ENCODE measurements at places on chromosomes 5 and 9.

GRCh38 chr5:125298258-125298657, 551.8 kb upstream of the ZNF608 start:
- DNase-seq = no peak

- no peak for DNase-seq
Measured at GRCh38 chr9:73412874-73413273, 261.2 kb downstream of the ANXA1 start.

DNA sequence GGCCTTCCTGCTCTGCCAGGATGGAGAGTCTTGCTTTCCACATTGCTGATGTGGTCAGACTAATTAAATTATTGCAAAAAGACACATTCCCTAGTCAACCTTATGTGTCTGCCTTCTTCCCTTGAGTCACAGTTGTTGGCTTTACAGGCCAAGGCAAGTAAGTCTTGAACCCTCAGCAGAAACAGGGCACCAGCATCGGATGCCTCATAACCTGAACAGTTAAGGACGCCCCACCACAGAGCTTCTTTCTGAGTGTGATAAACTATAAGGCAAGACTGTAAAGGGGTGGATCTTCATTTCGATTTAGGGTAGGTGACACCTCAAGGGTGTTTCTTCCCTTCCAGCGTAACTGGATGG, 670 bp upstream of the KIF2A start:
- no peak for DNase-seq

DNA sequence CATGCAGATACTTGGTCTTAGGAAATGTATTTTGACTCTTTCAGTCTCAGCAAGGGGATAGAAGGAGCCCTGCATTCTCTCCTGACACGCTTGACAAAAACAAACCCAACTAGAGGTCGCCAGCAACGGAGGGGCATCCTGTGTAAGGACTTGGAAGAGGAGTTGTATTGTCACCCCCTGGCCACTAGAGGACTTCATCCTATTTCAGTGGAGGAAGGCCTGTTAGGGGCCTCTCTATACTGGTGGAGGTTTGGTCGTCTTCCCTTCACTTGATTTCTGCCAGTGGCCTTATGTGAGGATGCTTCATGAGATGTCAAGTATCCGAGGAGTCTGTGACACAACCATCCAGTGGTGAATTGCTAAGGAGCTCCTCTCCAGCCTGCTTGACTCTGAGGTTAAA, 122.8 kb upstream of the STC2 start:
- DNase-seq = no peak

GRCh38 chr5:75363111-75363510, 26.1 kb downstream of the HMGCR start:
- no peak for DNase-seq

Measured in stimulated activated CD4-positive, alpha-beta T cell treated with anti-CD3 and anti-CD28 coated beads, Interleukin-1b, Interleukin-23, amount 100 ng/mL, for 1 hour (primary cell).